ENCODE measurements at places on chromosomes 2 and 18.

DNA sequence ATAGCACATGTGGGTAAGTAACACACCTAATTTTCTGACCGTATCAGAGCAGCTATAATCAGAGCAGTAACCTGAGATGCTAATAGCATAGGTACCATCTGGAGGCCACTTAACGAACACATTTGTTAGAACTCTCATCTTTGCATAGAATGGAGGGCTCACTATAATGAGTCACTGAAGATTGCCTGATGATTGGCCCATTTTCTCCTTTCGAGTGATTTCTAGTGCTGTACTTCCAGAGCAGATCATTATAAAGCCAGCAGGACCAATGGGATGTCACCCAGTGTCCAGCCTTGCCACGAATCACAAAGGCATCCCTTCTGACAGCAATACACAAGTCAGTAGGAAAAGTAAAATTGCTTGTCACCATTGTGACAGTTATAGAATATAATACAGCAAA lies 81.7 kb upstream of the REV1 start:
- no peak for DNase-seq

GRCh38 chr18:78240101-78240500 lies 739.5 kb upstream of the SALL3 start:
- no peak for DNase-seq

DNA sequence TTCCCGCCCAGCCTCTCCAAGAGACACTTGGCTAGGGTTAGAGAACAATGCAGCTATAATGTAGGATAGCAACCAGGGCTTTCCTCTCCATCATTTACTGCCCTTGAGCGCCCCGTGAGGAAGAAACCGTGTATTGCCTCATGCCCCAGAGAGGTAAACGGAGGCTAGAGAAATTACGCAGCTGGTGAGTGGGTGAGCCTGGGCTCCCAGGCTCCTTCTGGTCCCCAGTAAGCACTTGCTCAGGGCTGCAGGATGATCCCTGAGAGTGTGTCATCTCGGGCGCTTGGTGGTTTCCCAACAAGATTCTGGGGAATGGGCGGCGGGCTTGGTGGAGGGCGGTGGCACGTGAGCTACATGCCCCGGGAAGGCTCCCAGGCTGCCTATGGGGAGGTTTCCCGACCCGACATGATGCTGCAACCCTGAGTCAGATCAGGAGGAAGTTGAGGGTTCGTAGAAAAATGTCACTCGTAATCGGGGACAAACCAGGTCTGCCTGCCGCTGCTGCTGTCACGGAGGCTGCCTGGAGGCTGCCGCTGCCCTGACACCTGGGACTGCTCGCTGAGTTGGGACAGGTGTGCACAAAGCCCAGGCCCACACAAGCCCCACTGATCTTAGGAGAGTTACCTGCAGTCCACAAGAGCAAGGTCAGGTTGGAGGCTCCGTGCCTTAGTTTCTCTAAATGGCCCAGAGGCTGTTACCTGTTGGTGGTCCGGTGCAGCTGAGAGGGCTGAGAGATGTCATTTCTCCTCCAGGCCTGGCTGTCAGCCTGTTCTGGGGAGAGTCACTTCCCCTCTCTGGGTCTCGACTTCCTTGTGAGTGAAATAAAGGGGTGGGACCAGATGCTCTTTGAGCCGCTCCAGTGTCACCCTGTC lies at the start of gene GPR55:
GPR55 (minus strand) TSS at position 773 of the 872 bp plus-strand sequence. CDS start 14,280 bp downstream, outside the sequence.
- DNase-seq: peak; percentile 64

GRCh38 chr2:191202881-191203397 lies 42.3 kb upstream of the MYO1B start:
- no peak for DNase-seq

- DNase-seq: no peak
These were observed 236.1 kb downstream of the CDH20 start for GRCh38 chr18:61569176-61569892.

DNA sequence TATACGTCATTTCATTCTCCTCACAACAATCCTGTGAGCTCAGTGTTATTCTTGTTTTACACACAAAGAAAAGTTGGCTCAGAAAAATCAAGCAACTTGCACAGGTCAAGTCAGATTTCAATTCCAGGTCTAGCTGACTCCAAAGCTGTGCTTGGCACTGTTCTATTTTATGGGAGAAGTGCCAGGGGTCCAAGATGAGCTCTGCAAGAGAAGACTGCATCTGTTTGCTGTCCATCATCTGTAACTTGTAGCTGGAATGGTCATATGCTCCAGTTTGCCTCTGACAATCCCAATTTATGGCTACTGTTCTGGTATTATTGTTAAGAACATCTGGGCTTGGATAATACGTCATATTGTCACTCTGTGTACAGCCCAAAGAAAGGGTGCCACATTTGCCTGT lies 28.9 kb downstream of the KCNF1 start:
- DNase-seq: no peak

- DNase-seq: no peak
These were observed 60.9 kb upstream of the MMADHC start for GRCh38 chr2:149648282-149649030.

- DNase-seq: no peak
These were observed 276.1 kb upstream of the SIX2 start for GRCh38 chr2:45285311-45285710.

DNA sequence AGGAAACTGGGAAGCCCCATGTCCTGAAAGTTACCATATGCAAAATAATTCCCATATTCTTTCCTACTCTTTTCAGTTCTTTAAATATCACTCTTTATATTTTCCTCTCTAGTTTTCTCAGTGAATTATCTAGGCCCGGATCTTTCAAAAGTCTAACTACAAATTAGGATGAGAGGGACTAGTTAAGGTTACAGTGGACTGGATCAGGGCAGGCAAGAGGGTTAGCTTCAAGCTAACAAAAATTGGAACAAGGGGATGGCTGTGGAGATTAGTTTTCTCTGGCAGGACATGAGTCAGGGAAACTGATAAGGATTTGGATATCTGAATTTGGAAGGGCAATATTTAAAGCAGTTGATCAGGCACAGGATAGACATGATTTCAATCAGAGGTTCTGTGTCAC lies 30.4 kb upstream of the BBS5 start:
- DNase-seq: no peak

GRCh38 chr2:203407496-203407895 lies 79.3 kb downstream of the ABI2 start:
- DNase-seq: no peak

DNA sequence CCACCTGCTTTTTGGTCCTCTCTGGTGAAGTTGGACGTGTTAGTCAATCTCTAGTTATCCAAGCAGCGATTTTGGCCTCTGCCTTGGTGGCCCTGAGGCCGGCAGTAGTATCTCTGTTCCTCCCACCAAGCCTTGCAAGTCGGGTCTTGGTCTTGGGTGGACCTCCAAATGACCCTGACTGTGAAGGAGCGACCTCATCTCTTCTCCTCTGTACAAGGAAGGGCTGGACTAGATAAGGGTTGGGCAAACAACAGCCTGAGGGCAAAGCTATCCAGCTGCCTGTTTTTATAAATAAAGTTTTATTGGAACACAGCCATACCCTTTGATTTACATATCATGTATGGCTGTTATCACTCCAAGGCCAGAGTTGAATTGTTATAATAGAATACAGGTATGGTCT lies 74.6 kb upstream of the FOSL2 start:
- DNase-seq: no peak

DNA sequence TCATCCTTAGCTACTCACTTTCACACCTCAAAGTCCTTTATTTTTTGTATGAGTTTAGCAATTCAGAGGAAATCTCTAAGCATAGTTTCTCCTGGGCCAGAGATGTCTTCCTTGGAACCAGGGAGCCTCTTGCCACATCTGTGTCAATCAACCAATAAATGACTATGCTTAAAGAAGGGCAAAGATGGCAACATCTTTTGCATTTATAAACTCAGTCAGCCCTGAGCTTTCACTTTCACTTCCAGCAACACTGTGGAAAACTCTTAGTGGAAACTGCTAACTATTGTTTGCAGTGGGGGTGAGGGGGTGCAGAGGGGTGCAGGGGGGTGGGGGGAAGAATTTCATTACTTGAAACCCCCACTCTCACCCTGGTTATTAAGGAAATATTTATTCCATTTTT lies 3.4 kb downstream of the ACVR1C start:
- DNase-seq: no peak

DNA sequence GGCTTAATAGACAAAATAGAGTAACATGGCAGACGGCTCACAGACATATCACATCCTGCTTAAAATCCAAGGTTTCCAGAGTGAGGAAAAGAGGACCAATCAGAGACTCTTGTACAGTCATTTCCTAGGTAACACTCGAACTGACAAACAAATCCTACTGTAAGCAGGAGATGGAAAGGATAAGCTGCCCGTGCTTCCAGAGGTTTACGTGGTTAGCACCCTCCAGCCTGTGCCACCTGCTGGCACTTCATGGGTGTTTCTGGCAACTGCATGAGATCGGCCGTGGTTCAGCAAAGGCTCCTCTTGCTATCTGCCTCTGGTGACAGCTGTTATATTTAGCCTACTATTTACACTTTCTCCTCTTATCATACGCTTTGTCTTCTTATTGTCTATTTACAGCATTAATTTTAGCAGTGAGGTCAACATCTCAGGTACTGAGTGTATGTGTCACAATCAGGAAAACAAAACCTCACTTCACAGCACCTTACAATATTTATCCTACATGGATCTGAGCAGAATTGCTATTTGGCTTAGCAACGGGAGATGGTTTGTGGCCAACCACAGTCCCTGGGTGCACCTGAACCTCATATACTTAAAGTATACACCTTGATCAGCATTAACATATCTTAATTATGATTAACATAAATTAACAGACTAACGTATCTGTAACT lies 226.9 kb downstream of the TMEM163 start:
- DNase-seq: no peak

DNA sequence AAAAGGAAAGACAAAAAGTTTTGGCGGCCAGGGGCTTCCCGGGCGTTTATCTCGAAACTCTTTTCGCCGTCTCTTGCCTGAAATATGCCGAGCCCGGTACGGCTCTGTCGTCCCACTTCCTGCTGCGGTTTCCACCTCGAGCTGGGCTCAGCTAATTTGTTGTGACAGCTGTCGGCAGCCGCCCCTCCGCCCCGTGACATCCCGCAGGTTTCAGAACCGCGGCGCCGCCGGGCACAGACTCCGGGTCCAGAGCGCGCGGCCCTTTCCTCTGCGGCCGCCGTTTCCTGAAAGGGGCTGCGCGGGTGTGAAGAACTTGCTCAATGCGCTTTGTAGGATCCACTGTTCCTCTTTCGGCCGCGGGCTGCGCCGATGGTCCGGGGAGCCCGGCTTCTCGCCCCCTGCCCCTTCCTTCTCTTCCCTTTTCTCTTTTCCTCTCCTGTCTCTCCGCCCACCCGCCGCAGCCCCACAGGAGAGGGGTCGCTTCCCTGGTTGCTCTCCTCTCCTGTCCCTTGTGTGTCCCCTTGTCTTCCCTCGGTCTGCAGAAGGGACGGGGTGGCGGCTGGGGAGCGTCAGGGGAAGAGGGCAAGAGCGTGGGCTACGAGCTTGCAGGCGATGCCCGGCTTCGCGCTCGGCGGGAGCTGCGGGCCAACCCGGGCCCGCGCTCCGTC lies 648 bp downstream of the ARID5A start:
- peak; percentile 78 for DNase-seq

DNA sequence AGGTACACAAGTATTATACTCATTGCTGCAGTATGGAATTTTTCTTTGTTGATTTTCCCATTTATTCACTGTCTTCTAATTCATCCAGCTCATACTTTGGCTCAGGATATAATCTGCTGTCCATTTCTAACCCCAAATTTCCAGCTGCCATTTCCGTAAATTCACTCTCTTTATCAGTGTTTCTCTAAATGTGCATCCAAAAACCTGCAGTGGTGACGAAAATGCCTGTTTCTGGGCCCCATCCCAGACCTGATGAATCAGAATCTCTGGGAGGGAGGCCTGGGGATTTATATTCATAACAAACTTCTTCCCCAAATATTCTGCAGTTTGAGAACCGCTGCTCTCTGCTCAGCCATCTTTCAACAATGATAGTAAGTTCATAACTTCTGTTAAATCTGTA lies 86.6 kb downstream of the VWC2L start:
- no peak for DNase-seq

- no peak for DNase-seq
These were observed 15.8 kb downstream of the ATF2 start for GRCh38 chr2:175152242-175152641.

DNA sequence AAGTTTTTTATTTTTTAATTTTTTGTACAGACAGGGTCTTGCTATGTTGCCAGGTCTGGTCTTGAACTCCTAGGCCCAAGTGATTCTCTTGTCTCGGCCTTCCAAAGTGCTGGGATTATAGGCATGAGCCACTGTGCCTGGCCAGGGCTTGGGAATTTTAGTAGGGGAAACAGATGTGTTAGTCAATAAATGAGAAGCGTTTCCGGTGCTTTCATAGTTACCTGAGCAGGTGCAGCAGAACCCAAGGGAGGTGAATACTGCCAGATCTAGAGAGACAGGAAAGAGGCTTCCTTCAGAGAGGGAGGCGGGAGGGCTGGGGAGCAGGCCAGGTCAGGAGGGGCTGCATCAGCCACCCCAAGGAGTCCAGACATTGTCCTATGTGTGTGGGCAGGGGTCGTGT lies 30.5 kb upstream of the IMPA2 start:
- no peak for DNase-seq

- DNase-seq: peak; percentile 70
These were observed 56.4 kb downstream of the ZFP36L2 start for GRCh38 chr2:43169987-43170386.

DNA sequence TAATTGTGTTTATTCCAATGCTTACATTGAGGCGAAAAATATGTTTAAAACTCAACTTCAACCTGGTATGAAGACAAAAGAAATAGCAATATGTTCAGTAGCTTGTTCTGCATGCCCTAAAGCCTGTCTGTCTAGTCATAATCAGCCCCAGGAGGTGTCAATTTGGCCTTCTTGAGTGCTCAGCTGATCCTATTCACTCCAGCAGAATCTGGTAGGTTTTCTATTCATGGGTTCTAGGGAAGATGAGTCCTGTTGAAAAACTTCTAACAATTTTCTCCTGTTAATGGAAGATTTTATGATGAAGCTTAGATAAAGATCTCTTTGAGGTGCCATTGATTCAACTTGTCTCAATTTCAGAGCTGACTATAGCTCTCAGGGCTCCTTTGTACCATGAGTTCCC lies 402.0 kb upstream of the UBE2E3 start:
- no peak for DNase-seq

DNA sequence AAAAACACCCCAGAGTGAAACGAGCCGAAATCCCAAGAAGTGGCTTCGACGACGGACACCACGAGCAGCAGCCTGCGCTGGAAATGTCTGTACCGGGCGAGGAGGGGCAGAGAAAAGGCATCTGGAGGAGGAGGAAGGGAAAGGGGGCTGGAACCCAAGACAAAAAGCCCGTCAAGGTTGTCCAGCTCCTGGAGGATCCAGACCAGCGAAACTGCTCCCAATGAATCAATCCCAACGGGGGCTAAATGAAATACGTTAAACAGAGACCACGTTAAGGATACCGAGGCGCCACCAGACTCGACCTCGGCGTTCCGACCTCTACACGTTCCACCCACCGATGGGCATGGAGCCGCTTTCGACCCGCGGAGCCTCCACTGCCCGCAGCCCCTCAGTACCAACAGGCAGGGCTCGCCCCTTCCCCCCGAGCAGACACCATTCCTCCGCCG lies 400 bp downstream of the CCDC88A start:
- peak; percentile 16 for DNase-seq
